ENCODE measurements at places on chromosomes 16 and 17.

DNA sequence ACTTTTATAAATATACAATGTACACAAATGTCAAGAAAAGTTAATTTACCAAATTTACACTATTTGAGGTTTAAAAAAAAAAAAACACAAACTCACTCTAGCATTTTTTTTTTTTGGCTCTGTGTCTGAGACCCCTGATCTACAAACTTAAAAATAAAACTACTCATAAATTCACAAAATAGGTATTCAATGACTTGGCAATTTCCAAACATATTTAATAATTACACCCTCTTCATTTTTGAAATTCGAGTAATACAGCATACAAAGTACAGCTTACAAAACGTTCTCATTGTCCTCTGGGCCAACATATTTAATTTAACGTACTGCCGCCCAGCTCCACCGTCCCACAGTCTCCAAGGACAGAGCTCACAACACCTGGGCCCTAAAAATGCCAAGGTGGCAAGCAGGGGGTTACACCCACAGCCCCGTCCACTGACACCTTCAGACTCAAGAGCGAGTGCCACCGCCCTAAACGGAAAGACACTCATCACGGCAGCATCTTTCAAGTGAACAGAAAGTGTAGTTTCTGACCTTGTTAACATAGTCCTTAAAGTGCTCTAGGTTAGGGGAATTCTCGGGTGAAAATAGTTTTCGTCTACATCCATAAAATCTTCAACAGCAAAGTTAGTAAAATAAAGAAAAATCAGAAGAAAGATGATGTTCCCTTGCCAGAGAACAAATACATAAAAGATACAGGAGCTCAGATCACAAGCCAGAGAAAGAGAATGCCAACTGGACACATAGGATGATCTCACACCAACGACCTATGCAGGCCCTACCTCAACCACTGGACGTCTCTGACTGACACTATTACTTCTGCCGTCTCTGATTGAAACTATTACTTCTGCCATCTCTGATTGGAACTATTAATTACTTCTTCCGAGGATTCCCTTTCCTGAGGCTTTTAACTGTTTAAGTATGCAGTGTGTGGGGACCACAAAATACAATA, 4.2 kb downstream of the ADCY9 start:
- peaks cover 36% of the 10 kb centered on the region for H3K4me1 ChIP-seq
- H3K4me3 ChIP-seq = peak overlapping the region; percentile 33
- H3K36me3 ChIP-seq = peaks cover 3% of the 10 kb centered on the region
- DNase-seq = no peak
- H3K27me3 ChIP-seq = peaks cover 2% of the 10 kb centered on the region

DNA sequence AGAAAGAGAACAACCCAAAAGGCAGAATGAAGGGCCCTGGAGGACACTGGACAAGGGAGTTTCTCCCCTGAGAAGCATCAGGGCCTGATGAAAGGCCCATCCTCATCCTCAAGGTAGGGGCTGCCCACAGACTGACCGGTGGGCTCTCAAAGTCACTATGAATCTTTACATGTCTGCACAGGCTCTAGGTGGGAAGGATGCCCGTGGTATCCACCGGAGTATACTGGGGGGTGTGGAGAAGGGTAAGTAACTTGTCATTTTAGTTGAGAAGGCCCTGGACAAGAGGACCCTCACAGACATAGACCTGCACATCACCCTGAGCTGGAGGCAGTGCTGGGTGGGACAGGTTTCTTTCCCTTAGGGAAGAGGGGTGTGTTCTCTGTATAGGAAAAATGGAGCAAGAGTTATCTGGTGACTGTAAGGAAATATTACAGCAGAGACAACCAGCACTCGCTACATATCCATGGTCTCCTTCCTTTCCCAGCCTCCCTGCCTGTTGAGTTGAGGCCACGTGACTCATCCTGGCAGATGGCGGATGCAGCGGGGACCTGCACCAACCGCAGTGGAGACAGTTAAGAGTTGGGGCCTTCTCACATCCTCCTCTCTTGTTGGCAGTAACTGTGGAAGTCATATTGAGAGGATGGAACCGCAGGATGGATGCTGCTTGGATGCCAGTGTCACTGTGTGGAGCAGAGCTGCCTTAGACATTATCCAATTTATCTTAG, 45.6 kb upstream of the KCNJ12 start:
- DNase-seq = no peak
- H3K36me3 ChIP-seq = no peaks in the 10 kb centered on the region
- no peaks in the 10 kb centered on the region for H3K4me1 ChIP-seq
- H3K27ac ChIP-seq = no peak overlapping the region
- H3K27me3 ChIP-seq = peaks cover 5% of the 10 kb centered on the region
- no peak overlapping the region for H3K4me3 ChIP-seq

DNA sequence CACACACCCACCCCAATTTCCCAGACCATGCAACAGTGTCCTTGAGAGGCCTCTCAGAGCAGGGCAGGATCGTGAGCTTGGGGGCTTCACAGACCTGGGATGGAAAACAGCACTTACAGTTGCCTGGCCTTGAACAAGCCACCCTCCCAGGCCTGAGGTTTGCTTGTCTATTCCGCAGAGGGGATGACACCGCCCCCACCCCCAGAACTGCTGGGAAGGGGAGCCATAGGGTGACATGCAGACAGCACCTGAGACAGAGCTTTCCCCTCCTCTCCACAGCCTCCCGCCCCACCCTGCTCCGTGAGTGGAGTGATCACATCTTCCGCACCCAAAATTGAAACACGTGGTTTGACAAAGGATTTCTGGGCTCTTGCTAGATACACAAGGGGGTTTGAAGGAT, 131.5 kb upstream of the TNRC6C start:
- peaks cover 9% of the 10 kb centered on the region for H3K4me1 ChIP-seq
- H3K27ac ChIP-seq = no peak overlapping the region
- H3K27me3 ChIP-seq = no peaks in the 10 kb centered on the region
- no peak for DNase-seq

DNA sequence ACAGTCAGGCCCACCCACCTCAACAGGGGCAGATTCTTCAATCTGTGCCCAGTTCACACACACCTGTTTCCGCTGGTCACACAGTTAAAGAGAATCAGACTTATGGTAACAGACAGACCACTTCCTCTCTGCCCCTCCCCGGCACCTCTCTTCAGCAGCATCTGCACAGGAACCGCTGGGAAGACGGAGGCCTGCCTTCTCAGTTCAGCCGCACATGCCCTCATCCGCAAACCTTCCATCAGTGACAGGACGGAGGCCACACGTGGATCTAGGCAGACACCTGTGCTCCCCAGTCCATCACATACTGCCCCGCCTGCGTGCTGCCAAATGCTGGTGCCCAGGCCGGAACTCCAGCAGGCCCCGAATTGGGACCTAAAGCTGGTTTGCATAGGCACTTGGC, 10.3 kb downstream of the PHB1 start:
- H3K27ac ChIP-seq = no peak overlapping the region
- H3K27me3 ChIP-seq = no peaks in the 10 kb centered on the region
- H3K4me1 ChIP-seq = peaks cover 53% of the 10 kb centered on the region
- no peak for DNase-seq

GRCh38 chr17:16909472-16910246, 62.3 kb downstream of the TNFRSF13B start:
- peaks cover 15% of the 10 kb centered on the region for H3K4me1 ChIP-seq
- no peaks in the 10 kb centered on the region for H3K36me3 ChIP-seq
- DNase-seq = no peak
- H3K27ac ChIP-seq = no peak overlapping the region

- peaks cover 6% of the 10 kb centered on the region for H3K4me1 ChIP-seq
- H3K36me3 ChIP-seq = no peaks in the 10 kb centered on the region
- H3K4me3 ChIP-seq = no peak overlapping the region
- no peak overlapping the region for H3K27ac ChIP-seq
- peaks cover 12% of the 10 kb centered on the region for H3K27me3 ChIP-seq
- DNase-seq = peak; percentile 36
These were observed 6.1 kb upstream of the ENDOV start for GRCh38 chr17:80408872-80409271.

- no peaks in the 10 kb centered on the region for H3K36me3 ChIP-seq
- peaks cover 39% of the 10 kb centered on the region for H3K4me1 ChIP-seq
- H3K27me3 ChIP-seq = peaks cover 21% of the 10 kb centered on the region
These were observed 91.1 kb downstream of the RGS9 start for GRCh38 chr17:65228287-65228686.

GRCh38 chr17:21394265-21394664, 18.1 kb downstream of the KCNJ12 start:
- no peak overlapping the region for H3K27ac ChIP-seq
- H3K27me3 ChIP-seq = peaks cover 8% of the 10 kb centered on the region
- H3K4me3 ChIP-seq = no peak overlapping the region
- peaks cover 3% of the 10 kb centered on the region for H3K4me1 ChIP-seq
- H3K36me3 ChIP-seq = no peaks in the 10 kb centered on the region

- H3K27ac ChIP-seq = no peak overlapping the region
- no peak overlapping the region for H3K4me3 ChIP-seq
- DNase-seq = no peak
- no peaks in the 10 kb centered on the region for H3K4me1 ChIP-seq
- peaks cover 55% of the 10 kb centered on the region for H3K36me3 ChIP-seq
These were observed 26.7 kb downstream of the DNASE1 start for GRCh38 chr16:3681206-3681605.

DNA sequence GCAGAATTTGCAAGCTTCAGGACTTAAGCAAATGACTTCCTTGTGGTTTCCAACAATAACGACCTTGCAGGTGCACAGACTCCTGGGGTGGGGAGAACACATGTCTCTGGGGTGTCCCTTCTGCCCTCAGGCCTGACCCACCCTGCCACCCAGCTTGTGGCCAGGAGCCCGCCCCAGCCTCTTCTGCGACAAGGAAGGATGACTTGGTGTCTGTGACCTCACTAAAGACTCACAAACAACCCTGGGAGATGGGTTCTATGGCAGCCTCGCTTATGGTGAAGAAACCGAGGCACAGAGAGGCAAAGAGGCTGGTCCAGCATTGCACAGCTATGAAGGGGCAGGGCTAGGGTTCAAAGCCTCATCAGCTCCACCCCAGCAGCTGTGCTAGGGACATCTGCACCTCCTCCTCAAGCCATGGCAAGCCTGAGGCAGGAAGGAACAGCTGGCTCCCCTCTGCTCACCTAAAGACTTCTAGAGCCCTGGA, 2.6 kb downstream of the ATP2A3 start:
- H3K4me1 ChIP-seq = peaks cover 68% of the 10 kb centered on the region
- H3K36me3 ChIP-seq = peaks cover 4% of the 10 kb centered on the region
- DNase-seq = peak; percentile 45
- peak overlapping the region; percentile 84 for H3K4me3 ChIP-seq
- H3K27ac ChIP-seq = no peak overlapping the region

- peaks cover 2% of the 10 kb centered on the region for H3K4me1 ChIP-seq
- no peak for DNase-seq
- no peaks in the 10 kb centered on the region for H3K36me3 ChIP-seq
- no peak overlapping the region for H3K27ac ChIP-seq
These were observed 25.0 kb upstream of the SPPL2C start for GRCh38 chr17:45819632-45820031.

DNA sequence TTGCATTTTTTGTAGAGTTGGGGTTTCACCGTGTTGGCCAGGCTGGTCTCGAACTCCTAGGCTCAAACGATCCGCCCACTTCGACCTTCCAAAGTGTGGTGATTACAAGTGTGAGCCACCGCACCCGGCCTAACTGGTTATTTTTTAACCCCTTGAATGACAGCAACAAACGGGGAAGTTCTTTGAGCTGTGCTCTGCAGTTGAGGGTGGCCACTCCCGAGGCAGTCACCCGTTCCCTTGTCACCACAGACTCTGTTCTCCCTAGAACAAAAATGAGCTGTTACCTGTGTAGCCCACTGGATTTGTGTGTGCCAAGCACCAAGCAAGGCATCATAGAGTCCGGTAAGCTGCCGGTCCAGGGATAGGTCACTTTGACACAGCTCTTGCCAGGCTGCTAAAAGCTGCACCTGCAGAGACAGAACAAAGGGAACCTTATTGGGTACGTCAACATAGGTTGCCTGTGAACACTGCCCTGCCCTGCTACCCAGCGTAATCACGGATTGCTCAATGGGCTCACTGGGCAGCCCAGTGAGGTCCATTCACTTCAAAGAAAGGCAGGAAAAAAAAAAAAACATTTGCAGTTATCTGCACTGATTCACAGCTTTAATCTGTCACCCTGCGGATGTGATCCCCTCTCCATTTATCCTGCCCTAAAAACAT, 19.6 kb downstream of the COG7 start:
- no peaks in the 10 kb centered on the region for H3K27me3 ChIP-seq
- H3K27ac ChIP-seq = no peak overlapping the region
- DNase-seq = no peak

DNA sequence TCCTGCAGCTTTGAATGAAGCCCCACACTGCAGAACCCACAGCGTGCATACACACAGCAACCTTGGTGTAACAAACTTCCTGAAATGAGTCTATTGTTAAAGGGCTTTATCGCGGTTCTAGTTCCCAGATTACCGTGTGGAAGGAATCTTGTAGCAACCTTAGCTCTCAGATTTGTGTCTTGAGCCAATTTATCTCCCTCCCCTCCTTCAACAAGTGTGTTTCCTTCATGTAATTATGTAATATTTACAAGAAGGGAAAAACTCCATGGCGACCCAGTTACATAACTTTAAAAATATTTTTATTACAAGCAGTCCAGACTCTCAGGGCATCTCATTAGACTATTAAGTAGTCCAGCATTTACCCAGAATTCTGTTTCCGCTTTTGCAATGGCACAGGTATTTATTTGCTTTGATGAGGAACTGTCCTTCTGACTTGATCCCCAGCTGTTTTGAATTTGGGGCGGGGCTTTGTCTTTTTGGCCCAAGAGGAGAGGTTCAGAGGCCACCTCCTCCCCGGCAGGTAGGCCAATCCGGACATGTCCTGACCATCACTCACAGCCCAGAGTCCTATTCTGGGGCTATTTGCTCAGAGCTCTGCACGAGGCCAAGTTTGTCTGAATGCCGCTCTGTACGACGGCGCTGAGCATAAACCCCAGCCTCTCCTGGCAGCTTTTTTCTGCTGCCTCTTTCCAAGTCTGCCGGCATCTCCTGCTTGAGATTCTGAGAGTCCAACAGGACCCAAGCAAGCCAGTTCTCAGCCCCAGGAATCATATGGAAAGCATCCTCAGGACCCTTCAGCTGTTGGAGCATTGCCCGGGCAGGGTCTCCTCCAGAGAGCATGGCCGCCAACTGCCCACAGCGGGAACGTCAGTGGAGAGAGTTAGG, 35.6 kb downstream of the CLEC16A start:
- DNase-seq = no peak
- H3K27ac ChIP-seq = no peak overlapping the region
- peaks cover 26% of the 10 kb centered on the region for H3K36me3 ChIP-seq

DNA sequence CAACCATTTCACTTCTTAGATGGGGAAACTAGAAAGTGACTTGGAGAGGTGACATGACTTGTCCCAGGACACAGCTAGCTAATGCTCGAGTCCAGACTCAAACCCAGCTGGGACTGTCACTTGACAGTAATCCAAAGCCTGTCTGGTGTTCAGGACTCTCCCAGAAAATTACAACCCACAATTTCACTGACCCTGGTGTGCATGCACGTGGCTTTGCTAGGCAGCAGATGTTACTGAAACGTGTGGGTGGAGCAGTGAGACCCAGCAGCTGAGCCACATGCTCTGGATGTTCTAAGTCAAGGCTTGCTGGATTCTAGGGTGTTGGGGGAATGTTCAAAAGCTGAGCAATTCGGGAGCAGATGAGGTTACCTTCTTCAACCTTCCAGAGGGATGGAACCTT, 364.6 kb downstream of the GRIN2A start:
- H3K27ac ChIP-seq = no peak overlapping the region
- no peaks in the 10 kb centered on the region for H3K36me3 ChIP-seq
- H3K4me1 ChIP-seq = no peaks in the 10 kb centered on the region
- DNase-seq = no peak

GRCh38 chr17:50219342-50219741, 17.9 kb upstream of the COL1A1 start:
- H3K4me3 ChIP-seq = no peak overlapping the region
- H3K4me1 ChIP-seq = peaks cover 6% of the 10 kb centered on the region
- DNase-seq = no peak
- peaks cover under 1% of the 10 kb centered on the region for H3K36me3 ChIP-seq
- no peak overlapping the region for H3K27ac ChIP-seq

- H3K4me3 ChIP-seq = peak overlapping the region; percentile 28
- no peak for DNase-seq
- peak overlapping the region; percentile 81 for H3K27ac ChIP-seq
- H3K4me1 ChIP-seq = peaks cover 41% of the 10 kb centered on the region
These were observed 9.2 kb downstream of the ZDHHC7 start for GRCh38 chr16:85002099-85002541.

Data from activated naive CD8-positive, alpha-beta T cell treated with anti-CD3 and anti-CD28 coated beads, Interleukin-2, amount 50 U/mL, for 24 hours (primary cell).